ENCODE measurements at places on chromosomes 16 and 17.

- DNase-seq: no peak
Measured at GRCh38 chr16:79097166-79097565, 503.4 kb downstream of the MAF start.

DNA sequence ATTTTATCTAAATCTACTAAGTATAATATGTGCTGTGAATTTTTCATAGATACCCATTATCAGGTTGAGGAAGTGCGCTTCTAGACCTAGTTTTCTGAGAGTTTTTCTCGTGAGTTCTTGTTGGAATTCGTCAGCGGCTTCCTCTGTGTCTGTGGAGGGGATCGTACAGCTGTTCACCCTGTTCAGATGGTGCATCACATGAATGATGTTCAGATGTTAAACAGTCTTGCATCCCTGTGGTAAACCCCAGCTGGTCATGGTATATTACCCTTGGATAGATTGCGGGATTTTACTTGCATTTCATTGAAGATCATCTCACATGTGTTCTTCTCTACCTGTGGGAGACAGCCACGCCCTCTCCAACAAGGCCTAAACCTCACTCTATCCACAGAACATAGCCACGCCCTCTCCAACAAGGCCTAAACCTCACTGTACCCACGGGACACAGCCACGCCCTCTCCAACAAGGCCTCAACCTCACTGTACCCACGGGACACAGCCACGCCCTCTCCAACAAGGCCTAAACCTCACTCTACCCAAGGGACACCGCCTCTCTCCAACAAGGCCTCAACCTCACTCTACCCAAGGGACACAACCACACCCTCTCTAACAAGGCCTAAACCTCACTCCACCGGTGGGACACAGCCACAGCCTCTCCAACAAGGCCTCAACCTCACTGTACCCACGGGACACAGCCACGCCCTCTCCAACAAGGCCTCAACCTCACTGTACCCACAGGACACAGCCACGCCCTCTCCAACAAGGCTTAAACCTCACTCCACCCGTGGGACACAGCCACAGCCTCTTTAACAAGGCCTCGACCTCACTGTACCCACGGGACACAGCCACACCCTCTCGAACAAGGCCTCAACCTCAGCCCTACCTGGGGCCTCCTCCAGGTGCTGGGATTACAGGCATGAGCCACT lies 180.2 kb upstream of the CHMP6 start:
- DNase-seq: no peak

GRCh38 chr17:77471984-77472461 lies 331.3 kb downstream of the SEC14L1 start:
- no peak for DNase-seq

- DNase-seq: no peak
Measured at GRCh38 chr17:73365301-73365874, 53.6 kb upstream of the CDC42EP4 start.

DNA sequence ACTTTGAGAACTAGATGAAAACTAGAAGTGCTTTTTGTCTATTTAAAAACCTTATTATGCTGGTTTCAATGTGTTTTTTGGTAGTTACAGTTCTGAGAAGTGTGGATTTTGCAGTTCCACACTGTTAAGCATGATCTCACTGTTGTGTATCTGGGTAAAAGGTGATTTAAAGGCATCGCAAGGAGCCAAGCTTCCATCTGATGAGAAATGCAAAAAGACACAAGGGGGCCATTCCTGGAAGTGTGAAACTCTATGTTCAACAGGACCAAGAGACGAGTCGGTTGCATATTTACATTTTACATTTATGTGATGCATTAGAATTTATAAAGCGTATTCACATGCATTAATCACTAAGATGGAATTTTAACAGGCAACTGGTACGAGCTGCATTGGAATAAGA lies 490.8 kb downstream of the NPIPA7 start:
- DNase-seq: no peak

DNA sequence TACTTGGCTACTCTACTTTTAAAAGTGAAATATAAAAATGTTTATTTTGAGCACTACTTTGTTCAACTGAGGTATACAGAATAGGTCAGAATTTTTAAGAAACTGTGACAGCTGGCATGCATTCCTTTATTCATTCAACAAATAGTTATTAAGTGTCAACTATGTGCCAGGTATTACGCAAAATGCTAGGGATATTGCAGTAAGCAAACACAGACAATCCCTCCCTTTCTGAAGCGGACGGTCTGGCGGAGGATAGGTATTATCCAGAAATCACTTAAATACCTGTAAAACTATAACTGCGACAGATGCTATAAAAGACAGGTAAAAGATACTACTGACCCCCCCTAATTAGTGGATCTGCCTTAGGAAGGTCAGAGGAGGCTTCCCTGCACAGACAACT lies 26.1 kb downstream of the METTL16 start:
- DNase-seq: no peak

- DNase-seq: no peak
Measured at GRCh38 chr16:85314512-85314971, 202.3 kb upstream of the CIBAR2 start.

- no peak for DNase-seq
Measured at GRCh38 chr16:18933501-18933900, 7.3 kb upstream of the SMG1 start.

DNA sequence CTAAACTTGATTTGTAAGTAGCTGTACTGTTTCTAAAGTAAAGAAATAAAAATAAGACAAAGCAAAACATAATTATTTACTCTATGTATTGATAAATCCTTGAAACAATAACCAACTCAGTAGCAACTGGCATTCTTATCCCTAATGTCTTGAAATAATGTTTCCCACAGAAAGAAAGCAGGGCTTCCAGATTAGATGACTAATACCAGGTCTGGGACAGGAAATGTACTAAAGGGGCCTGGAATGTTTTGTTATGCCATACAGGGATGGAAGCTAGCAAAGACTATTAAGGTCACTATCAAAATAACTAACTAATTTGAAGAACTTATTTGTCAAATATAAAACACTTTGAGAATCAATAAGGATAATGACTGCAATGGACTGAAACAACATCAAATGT lies 82.1 kb downstream of the CFDP1 start:
- no peak for DNase-seq

GRCh38 chr16:17416461-17417311 lies 54.1 kb downstream of the XYLT1 start:
- DNase-seq: peak; percentile 31

GRCh38 chr17:18093616-18094408 lies 6.1 kb downstream of the DRG2 start:
- no peak for DNase-seq

GRCh38 chr16:81436386-81436785 lies 8.2 kb upstream of the CMIP start:
- DNase-seq: no peak

DNA sequence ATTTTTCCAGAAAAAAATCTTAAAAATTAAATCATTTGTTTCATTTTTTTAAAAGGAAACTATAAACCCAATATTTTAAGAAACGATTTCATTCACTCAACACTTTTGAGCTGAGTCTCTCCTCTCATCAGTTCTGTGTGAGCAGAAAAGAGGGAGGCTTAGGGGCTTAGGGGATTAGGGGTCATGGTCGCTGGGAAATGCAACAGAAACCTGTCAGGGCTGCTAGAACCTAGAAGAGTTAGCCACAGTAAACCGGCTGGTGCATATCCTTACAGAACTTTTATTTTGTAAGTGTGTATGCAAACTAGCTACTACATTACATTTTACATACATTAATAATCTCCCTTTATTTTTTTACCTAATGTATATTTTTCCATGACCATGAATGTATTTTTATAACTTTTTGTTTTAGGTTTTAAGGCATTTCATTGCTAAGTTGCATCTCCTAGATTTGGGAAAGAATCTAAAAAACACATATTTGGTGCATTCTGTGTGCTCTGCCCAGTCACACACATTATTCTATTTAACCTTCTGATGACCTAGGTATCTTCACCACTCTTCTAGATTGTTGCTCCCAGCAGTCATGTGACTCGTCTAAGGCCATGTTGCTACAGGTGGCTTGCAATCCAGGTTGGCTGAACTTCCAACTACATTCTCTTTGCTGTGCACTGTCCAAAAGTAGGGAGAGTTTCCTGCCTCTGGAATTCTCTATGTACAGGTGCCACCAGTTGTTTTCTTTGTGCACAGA lies 24.4 kb downstream of the TBC1D3B start:
- no peak for DNase-seq

GRCh38 chr17:40062329-40063186 lies at the start of gene THRA:
TSS of gene THRA (plus strand) at chr17:40062965. CDS start at chr17:40074489, 11,524 bp downstream.
- peak; percentile 30 for DNase-seq

DNA sequence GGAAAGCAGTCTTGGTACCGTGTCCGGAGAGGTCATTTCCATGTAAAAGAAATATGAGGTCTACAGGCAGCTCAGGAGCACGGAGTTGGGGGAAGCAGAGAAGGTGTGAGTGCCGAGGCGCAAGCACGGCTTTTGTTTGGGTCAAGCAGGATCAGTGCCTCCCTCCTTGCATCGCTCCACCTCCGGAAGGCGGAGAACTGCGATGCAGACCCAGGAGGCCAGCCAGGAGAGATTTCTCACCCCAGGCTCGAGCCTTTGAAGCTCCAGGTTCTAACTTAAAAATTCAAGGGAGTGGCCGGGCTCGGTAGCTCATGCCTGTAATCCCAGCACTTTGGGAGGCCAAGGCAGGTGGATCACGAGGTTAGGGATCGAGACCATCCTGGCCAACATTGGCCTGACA lies 25.0 kb downstream of the NAA60 start:
- DNase-seq: no peak

- DNase-seq: no peak
Measured at GRCh38 chr17:40517981-40518380, 16.6 kb upstream of the TNS4 start.

DNA sequence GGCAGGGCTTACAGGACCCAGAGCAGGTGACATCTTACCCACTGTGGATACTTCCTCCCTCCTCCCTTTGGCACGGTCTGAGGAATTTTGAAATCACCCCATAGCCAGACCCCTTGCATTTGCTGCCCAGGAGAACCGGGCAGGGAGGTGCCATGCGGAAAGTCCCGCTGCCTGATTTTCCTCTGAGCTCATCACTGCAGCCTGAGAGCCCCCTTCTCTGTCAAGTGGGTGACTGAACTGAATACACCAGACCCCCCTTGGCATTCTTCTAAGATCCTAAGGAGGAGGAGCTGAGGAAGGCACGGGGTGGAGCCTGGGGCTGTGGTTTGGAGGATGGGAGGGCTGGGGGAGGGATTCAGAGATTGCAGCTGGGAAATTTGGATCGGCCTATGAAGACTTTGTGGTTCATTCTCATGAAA lies 173.4 kb downstream of the RAB11FIP4 start:
- DNase-seq: no peak

DNA sequence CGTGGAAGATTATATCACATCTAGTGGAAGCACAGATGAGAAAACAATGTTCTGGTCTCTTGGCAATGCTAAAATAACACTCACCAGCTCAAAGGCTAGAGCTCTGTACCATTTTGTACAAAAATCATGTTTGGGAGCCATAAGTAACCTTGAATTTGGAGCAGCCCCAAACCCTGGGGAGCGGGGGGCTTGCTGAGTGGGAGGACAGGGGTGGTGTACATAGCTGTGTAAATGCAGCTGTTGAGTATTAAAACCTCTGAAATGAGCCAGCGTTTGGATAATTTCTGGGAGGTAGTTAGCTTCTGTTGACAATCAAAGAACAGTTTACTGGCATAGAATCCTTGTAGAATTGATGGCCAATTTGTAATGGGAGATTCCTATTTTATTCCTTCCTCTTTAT lies 4.3 kb downstream of the MYH8 start:
- DNase-seq: no peak

DNA sequence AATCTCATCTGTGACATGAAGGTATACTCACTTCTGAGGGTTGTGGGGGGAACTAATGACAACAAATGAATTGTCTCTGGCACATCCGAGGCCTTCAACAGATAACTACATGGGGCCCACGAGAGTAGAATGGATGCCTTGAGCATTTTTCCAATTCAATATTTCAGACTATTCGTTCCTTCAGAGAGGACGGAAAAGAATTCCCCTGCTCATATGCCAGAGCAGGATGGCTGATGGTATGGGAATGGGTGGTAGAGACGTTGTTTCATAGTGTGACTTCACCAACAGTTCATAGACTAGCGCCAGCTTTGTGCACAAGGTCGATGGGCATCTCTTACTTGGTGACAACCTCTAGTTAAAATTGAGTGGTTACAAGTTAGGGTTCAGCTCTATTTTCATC lies 61.3 kb downstream of the HLF start:
- no peak for DNase-seq

DNA sequence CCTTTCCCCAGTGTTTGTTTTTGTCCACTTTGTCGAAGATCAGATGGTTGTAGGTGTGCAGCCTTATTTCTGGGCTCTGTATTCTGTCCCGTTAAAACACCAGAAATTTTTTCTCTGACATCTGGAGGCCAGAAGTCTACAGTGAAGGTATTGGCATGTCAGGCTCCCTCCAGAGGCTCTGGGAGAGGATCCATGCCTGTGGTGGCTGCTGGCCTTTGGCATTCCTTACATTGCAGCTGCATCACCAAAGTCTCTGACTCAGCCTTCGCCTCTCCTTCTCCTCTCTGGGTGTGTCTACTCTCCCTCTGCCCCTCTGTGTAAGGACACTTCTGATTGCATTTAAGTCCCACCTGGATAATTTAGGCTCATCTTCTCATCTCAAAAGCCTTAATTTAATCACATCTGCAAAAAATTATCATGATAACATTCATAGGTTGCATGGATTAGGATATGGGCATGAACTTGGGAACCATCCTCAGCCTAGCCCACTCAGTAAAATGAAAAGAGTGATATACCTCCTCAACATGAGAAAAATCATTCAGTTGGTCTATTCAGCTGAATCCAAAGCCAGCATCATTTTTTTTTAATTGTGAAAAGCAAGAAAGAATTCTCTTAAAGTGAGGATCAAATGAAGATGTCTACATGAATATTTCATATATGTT lies 78.0 kb downstream of the MAP2K6 start:
- no peak for DNase-seq

GRCh38 chr16:19366391-19366790 lies 51.3 kb upstream of the TMC5 start:
- no peak for DNase-seq
